ENCODE measurements at places on chromosomes 5 and 9.

DNA sequence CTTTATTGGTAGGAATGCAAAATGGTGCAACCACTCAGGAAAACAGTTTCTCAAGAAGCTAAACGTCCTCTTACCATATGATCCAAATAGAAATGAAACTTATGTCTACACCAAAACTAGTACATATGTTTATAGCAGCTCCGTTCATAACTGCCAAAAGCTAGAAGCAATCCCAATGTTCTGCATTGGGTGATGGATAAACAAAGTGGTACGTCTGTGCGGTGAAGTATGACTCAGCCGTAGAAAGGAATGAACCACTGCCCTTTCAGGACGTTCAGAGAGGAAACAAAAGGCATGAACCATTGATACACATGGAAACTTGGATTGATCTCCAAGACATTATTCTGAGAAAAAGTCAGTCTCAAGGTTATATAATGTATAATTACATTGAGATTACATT lies 27.6 kb downstream of the HNRNPH1 start:
- DNase-seq, result no peak

GRCh38 chr5:106956187-106956586 lies 714.5 kb downstream of the EFNA5 start:
- DNase-seq, result no peak

- no peak for DNase-seq
Observed at GRCh38 chr5:107072440-107072839, 598.3 kb downstream of the EFNA5 start.

- DNase-seq, result no peak
Observed at GRCh38 chr9:81522716-81523551, 166.4 kb downstream of the TLE1 start.

DNA sequence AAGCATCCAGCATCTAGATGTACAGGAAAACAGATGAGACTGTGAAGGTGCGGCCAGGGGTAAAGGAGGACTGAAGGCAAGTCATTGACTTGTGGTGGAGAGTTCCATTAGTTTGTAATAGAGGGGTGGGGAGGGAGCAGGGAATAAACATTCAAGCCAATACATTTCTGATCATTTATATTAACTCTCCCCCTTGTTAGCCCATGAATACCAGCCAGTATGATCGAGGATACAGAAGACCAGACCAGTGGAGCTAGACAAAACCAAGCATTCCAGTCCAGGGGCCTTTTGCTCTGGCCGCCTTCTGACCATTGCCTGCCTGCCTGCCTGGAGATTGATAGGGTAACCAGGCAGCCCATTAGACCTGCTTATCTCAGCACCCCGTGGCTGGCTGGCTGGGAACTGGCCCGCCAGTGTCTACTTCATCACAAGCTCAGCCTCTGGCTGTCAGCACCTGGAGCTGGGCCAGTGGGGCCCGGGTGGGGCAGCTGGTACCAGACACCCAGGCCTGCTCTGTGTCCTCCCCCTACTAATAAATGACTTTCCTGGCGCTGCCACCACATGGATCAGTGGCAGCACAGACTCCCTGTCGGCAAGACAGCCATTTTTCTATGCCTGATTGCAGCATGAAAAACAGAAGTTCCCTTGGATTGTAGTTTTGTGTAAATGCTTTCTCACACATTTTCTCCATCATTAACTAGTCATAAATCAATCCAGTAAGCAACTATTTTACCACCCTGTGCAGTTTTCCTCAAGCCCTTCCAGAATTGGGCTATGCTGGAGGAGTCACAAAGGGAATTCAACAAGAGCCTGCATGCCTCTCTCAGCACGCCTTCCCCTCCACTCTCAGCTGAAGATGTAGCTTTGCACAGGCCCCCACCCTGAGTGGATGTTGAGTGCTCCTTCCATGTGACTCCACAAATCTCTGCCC lies 181.3 kb downstream of the SNCAIP start:
- DNase-seq, result no peak

- DNase-seq, result peak; percentile 70
Observed at GRCh38 chr9:112793213-112793810, 42.8 kb downstream of the SNX30 start.

- no peak for DNase-seq
Observed at GRCh38 chr5:75156585-75156984, 80.1 kb downstream of the ANKRD31 start.

GRCh38 chr5:593511-593910 lies 18.6 kb upstream of the CEP72 start:
- DNase-seq, result no peak

GRCh38 chr9:83431101-83432060 lies 106.8 kb downstream of the FRMD3 start:
- DNase-seq, result no peak

DNA sequence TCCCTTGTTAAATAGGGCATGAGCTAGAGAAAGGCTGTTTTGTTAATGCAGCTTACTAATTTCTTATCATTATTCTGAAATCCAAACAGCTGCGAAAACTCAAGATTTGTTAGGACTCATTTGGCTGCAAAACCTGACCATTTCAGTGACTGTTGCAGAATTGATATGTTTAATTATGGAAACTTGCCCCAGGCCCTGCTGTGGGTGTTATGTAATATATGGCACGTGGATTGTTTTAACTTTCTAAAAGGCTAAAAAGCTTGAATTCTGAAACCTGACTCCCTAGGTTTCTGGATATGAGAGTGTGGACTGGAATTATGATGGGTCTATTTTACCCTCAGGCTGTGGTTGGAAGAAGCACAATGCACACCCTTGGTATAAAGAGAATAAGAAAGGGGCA lies 4.4 kb downstream of the IL9 start:
- no peak for DNase-seq

DNA sequence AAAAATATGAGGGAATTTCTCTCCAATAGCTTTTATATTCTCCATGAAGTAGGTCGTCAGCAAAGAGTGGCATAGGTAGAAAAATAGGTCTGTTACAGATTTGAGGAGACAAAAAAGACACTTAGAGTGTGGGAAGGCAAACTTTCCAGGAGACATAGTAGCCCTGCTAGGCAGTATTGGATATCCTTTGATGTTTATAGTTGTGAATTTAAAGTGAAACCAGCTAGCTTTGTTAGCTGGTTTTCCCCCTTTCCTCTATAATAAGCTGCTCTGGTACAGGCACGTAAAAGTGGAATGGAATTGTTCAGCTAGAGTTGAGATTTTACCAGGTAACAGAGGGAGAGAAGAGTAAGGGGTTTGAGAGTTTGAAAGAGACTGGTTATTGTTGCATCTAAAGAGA lies 17.1 kb upstream of the APC start:
- no peak for DNase-seq

GRCh38 chr9:5945112-5945511 lies 54.4 kb downstream of the MLANA start:
- no peak for DNase-seq

DNA sequence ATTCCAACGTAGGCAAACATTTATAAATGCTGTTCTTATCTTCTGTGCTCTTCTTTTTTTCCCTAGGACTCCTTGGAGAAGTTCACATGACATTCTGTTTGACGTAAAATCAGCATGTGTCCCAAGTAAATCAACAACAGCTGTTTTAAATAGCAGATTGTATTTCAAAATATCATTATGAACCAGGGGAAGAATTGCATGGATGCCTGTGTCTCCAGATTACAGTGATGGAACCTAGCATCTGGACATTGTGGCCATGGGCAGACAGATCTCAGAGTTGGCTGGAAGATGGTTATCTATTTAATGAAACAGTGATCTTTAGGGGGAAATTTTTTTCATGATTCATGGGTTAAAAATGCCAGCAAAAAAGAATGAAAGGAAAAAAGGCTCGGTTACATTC lies 222.0 kb downstream of the MAN2A1 start:
- DNase-seq, result no peak

GRCh38 chr9:132365986-132366385 lies 11.2 kb upstream of the SETX start:
- no peak for DNase-seq

GRCh38 chr9:127587966-127588365 lies 24.1 kb upstream of the STXBP1 start:
- DNase-seq, result no peak

- no peak for DNase-seq
Observed at GRCh38 chr9:20788526-20789451, 104.7 kb downstream of the FOCAD start.

DNA sequence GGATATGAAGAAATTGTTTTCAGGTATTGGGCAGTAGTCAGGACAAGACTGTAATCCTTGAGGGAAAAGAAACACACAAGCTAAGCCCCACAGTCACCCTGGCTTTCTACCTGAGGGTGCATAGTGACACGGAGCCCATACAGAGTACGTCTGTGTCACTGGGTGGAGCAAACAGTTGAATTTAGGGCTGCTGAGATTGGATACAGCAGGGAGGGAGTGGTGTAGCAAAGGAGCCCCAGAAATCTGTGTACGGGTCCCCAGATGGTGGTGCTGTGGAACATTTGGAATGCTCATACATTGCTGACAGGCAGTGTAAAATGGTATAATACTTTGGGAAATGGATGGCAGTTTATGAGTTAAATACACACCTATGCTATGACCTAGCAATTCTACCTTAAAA lies 5.1 kb downstream of the TRMT10B start:
- DNase-seq, result no peak

DNA sequence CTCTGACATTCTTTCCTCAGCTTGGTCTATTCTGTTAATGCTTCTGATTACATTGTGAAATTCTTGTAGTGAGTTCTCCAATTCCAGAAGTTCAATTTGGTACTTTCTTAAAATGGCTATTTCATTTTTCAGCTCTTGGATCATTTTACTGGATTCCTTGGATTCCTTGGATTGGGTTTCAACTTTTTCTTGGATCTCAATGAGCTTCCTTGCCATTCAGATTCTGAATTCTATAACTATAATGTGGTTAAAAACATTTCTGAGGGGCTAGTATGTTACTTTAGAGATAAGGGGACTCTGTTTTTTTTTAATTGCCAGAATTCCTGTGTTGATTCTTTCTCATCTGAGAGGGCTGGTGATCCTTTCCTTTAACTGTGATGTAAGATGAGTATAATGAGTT lies 136.4 kb downstream of the MCTP1 start:
- DNase-seq, result no peak

GRCh38 chr5:113071401-113071800 lies 94.8 kb downstream of the DCP2 start:
- no peak for DNase-seq

DNA sequence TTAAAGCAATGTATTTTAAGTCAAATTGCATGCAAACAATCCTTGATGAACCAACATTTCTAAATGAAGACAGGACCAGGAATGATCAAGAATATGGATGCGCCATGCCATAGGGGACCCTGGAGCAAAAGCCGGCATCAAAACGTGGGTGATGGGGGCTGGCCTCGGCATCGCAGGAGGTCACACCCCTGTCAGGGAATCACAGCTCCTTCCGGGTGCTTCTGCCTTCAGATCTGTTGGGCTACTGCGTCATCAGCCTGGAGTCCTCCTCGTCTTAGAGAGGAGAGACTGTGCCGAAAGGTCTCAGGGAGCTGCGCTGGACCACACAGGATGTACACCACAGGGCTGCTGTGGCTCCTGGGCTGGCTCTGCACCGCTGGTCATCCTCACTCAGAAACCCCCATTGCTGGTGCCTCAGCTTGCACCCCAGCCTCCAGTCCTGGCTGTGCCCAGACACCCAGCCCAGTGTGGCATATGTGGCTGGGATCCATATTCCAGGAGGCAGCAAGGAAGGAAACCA lies 152.9 kb upstream of the PPP1R26 start:
- no peak for DNase-seq

DNA sequence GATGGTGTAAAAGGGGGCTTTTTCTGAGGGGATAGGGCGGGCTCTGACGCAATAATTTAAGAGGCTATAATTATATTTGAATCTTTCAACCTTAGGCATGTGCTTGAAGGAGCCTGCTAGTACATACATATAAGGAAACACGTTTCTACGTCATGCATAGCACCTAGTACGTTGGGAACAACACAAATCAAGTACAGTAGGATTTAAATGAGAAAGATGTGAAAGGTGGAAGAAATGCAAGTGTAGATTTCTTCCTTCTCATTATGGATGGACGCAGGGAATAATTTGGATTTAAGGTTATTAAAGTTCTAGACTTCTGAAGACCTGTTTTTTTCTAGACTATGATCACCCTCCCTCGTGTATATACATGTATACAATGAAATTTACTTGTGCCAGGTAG lies 927 bp upstream of the CDO1 start:
- no peak for DNase-seq

DNA sequence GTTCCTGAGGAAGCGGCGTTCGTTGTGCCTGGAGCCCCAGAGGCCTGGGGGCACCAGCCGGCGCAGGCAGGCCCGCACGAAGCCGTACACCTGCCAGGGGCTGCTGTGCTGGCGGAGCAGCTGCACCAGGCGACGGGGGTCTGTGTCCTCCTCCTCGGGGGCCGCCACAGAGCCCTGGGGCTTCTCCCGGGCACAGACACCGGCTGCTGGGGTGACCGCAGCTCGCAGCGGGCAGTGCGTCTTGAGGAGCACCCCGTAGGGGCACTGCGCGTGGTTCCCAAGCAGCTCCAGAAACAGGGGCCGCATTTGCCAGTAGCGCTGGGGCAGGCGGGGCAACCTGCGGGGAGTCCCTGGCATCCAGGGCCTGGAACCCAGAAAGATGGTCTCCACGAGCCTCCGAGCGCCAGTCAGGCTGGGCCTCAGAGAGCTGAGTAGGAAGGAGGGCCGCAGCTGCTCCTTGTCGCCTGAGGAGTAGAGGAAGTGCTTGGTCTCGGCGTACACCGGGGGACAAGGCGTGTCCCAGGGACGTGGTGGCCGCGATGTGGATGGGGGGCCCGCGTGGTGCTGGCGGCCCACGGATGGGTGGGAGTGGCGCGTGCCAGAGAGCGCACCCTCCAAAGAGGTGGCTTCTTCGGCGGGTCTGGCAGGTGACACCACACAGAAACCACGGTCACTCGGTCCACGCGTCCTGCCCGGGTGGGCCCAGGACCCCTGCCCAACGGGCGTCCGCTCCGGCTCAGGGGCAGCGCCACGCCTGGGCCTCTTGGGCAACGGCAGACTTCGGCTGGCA lies 1.3 kb downstream of the TERT start:
- DNase-seq, result no peak

DNA sequence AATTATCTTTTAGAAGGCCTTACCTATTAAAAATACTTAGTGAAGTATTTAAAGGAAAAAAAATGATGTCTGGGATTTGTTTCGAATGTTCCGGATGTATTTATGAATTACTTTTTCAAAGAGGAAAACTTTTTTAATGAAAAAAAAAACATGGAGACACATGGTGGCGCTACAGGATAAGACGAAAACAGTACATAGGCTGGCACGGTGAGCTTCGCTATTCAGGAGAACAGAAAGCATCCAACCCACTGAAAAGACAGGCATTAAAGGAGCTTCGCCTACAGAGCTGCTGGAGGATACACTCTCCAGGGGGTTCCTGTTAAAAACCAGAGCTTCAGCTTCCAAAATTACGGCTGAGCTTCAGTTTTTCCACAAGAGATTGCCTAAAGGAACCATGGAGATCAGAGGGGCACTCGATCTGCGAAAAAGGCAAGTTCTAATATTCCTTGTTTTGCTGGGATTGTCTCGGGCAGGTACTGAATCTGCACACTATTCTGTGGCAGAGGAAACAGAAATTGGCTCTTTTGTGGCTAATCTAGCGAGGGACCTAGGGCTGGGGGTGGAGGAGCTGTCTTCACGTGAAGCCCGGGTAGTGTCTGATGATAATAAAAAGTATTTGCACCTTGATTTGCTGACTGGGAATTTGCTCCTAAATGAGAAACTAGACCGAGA lies at the start of gene PCDHB14:
Gene PCDHB14 (plus strand): TSS at position 232 of the 672 bp plus-strand sequence. CDS start 163 bp downstream, at position 395.
- DNase-seq, result no peak

GRCh38 chr5:26622947-26623346 lies 415.4 kb downstream of the CDH9 start:
- DNase-seq, result no peak
